GOT3 (cell line): ENCODE measurements at places on chromosomes 2 and 18.

- no peak for DNase-seq
Measured at GRCh38 chr2:225182126-225182525, 139.9 kb upstream of the DOCK10 start.

GRCh38 chr18:12485479-12486105 is 77.9 kb downstream of the PRELID3A start:
- no peak for DNase-seq

DNA sequence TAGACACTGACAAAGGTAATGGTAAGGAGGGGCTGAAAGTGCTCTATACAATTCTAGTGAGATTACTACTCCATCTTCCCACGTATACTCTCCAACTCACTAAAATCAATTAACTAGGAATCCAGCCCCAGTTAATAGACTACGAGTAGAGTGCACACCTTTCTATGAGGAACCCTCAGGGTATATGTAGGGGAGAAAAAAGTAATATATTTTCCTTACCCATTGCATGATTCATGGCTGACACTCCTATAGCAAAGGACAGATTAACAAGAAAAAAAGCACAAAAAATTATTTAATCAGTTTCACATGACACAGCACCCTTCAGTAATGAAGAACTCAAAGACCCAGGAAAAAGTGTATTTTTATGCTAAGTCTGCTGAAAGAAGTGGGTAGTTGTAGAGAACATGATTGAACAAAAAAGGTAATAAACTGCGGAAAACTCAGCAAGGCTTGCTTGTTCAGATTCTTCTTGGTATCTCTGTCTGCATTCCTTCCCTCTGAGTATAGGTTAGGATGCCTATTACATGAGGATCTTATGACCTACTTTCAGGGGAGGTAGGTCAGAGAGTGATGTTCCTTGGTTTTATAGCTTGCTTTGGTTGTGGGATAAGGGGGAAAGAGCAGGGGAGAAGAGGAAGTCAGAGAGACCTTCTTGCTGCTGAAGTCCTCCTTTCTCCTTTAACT is 342.0 kb upstream of the DLGAP1 start:
- no peak for DNase-seq

GRCh38 chr18:59881728-59882656 is 17.8 kb upstream of the PMAIP1 start:
- no peak for DNase-seq

- DNase-seq: no peak
Measured at GRCh38 chr2:43047187-43047780, 179.1 kb downstream of the ZFP36L2 start.

- DNase-seq: no peak
Measured at GRCh38 chr2:126799301-126799700, 99.4 kb upstream of the TEX51 start.

DNA sequence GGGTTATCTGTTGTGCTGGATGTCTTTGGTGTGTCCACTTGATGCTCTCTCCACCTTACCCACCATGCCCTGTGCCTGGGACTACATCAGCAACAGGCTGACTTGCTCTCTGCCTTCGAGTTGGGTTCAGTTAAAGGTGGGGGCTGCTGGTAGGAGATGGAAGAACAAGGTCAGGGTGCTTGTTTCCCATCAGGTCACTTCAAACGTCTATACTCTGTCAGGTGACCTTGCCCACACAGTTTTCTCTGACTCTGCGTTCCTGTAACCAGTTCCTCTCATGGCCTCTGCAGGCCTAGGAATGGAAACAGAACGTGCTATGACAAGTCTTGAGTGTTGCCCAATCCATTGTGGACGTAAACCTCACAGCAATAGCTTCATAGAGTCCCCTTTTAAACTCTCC is 38.4 kb upstream of the PAPOLG start:
- no peak for DNase-seq

GRCh38 chr18:49994410-49994809 is 181.1 kb upstream of the ACAA2 start:
- DNase-seq: no peak

DNA sequence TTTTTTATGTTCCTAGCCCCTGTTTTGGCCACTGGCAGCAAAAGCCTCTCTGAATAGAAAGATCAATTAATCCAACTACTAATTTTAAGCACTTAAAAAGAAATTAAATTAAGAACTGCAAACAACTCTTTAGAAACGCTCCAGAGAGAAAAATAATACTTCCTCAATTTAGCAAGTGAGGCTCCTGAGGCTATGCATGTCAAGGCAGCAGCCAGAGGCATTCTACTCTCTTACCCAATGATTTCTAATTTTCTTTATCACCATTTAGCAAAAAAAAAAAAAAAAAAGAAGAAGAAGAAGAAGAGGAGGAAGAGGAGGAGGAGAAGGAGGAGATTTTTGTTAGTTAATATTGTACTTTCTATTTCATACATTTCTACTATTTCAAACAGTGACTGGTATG is 68.5 kb downstream of the TMEM237 start:
- DNase-seq: no peak

GRCh38 chr18:72868585-72869225 is 918 bp upstream of the NETO1 start:
- no peak for DNase-seq

- no peak for DNase-seq
Measured at GRCh38 chr2:71156573-71156972, 26.1 kb downstream of the MPHOSPH10 start.

- DNase-seq: no peak
Measured at GRCh38 chr2:152343426-152343825, 8.5 kb downstream of the FMNL2 start.

DNA sequence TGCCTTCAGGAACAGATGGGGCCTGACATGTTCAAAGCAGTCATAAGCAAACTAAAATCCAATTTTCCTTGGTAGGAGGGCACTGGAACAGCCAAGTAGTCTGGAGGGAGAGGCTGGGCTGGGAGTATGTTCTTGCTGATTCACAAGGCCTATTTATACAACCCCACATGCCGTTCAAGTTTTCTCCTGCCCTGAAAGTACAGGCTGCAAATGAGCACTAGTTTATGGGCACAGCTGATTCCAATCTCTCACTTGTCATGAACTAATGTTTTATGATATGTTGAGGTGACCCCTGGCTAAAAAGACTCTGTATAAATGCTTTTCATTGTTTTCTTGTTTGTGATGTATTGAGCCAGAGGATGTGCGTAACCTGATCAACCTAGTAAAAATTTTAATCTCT is 183.4 kb upstream of the SRD5A2 start:
- DNase-seq: no peak

DNA sequence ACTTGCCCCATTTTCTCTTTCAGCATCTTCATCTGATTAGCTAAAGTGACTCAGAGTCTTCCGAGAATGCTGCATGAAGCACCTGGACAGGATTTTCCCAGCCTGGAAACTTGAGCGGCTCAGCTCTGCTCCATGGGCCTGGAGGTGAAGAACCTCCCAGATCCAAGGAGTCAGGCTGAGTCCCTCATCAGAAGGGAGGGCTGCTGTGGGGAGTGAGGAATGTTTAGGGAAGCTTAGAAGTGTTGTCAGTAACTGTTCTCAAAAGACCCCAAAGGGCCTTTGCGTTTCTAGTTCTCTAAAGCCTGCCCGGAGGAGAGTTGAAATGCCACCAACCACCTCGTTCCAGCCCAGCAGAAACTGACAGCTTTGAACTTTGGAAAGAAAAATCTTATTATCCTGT is 157.1 kb downstream of the CLIP4 start:
- no peak for DNase-seq

DNA sequence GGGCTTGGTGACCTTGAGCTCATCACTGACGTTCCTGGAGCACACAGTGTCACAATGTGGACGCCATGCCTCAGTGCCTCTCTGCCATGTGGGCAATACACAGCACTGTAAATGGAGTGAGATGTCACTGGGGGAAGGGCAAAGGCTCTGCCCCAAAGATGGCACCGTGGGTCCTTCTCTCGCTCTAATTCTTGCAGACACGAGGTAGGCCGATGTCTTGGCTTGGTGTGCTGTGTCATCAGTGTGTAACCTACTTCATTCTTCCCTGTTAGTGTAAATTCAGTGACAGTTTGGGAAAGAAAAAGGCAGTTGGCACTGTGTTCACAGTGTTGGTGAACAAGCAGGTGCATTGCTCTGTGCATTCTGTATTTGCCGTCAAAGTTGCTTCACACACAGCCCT is 309.3 kb upstream of the MYT1L start:
- DNase-seq: no peak

- no peak for DNase-seq
Measured at GRCh38 chr18:13617826-13618515, 108.4 kb downstream of the FAM210A start.

DNA sequence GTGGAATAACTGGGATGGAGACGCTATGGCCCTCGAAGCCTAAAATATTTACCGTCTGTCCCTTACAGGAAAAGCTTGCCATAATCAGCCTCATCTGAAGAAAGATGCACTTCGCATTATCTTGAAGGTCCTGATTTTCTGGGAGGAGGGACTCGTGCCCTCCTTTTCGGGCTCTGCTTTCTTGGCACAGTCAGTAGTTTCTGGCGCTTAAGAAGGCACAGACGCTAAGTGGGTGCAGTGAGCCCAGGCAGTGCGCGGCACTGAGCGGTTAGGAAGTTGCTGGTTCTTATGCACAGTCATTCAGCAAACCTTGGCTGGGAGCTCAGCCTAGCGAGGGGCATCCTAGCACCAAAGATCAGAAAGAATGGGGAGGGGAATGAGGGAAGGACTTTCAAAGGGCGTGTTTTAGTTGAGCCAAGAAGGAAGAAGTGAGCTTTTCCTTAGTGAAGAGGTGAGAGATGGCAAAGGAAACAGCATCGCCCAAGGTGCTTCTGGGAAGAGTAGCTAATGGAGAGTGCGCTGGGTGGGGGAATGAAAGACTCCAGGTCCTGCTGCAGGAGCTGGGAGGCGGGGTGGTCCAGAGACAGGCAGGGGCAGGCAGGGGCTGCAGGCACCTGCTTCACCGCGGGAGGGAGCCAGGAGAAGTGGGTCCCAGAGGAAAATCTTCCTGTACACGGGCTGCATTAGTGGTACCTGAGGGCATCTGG is 64.1 kb downstream of the ZCCHC2 start:
- no peak for DNase-seq

GRCh38 chr18:54223568-54224241 is 764 bp downstream of the MBD2 start:
- DNase-seq: no peak

DNA sequence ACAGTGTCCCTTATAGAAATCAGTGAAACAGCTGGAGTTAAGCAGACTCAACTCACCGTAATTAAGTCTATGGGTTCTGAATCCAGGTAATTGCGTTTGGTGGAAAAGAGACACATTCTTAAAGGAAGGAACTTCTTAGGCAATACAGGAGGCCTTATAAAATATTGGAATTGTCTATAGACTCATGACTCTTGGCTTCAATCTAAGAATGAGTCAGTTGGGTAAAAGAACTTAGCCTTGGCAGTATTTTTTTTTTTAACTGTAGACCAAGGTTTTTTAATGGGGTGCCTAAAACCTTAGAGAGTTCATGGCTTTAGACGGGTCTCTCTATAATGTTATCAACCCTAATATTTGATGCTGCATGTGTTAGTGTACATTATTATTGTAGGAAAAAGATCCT is 47.6 kb downstream of the CCDC85A start:
- DNase-seq: no peak

DNA sequence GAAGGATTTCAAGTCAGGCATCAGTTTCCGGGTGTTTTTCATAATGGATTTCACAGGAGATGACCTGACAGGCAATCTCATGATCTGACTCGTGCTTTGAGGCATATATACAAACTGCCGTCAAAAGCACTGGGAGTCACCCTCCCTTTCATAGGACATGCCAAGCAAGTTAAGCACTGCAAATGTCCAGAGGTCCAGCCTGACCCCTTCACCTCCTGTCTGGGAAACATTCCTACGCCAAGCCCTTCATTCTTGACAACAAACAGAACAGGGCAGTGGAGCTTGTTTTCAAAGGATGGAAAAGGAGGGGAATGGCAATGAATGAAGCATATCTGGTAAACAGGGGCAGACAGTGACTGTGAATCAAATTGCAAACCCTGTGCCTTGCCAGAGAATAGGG is 963.6 kb downstream of the BCL11A start:
- DNase-seq: no peak

DNA sequence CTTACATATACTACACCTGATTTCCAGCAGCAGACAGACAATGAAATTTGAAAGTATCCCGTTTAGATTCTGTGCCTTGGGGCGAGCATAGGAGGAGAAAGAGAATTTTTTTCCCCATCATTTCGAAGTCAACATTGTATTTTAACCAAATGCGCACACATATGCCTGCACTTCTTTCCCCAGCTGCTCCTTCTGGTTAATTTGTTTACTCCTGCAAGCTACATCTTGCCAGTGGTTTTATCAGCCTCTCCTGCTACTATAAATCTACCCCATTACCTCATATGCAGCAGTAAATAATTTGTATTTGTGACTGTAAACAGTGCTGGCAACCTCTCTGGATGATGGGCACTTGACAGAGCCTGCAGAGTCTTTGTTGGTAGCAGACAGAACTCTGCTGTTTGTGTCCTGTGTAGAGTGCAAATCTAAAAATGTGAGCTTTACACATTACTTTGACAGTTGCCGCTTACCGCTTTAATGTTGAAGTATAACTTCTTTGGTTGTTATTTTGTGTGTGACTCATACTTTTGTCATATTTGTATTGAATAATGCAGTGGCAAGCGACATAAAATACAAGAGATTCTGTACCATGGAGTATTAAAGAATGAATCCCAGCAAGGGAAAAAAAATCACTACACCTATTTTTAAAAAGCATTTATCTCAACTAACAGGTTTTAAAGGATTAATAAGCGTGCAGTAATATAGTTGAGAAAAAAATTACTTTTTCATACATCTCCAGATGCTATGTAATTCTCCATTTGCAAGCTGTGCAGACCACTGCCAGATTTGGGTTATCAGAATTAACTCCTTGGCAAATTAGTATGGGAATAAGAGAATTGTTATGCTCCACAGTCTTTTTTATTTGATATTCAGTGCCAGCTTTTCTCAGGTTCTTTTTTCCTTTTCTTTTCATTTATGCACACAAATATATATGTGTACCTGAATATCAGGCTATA is 536.8 kb downstream of the XIRP2 start:
- DNase-seq: no peak

GRCh38 chr2:168255103-168255502 is 7.7 kb upstream of the STK39 start:
- DNase-seq: no peak

DNA sequence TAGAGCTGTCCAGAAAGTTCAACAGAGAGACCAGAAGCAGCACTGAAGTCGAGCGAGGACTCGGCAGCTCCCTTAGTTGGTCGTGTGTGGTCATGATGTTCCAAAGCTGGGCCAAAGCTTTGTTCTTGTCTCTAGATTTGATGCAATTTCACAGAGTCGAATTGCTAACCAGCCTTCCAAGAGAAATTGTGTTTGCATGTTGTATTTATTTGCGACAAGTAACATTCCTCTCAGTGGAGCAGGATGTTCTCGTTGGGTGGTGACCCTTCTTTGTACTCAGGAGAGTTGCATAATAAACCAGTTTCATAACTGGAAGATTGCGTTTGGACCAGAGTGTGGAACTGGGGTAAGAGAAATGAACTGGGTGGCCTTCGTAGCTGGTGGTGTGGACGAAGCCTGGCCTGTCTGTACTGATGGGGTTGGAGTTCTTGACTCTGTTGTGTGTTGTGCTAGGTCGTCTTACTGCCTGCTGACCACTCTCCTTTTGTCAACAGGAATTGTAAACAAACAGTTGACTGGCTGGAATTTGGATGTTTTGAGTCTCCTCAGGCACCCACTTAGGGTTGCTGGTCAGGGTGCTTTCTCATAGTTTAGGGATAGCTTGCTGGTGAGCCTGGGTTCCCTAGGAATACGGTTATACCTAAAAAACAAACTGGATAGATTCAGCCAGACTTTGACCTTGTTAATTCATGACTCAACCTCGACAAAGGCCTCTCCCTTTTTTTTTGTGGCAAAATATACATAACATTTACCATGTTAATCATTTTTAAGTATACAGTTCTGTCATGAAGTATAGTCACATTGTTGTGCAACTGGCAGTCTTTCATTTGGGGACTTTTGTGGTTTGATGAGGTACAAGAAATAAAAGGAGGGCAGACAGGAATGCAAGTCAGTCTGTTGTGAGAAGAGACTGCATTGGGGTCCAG is 28.9 kb upstream of the TOGARAM2 start:
- no peak for DNase-seq
